ENCODE measurements at places on chromosomes 5 and 9.

DNA sequence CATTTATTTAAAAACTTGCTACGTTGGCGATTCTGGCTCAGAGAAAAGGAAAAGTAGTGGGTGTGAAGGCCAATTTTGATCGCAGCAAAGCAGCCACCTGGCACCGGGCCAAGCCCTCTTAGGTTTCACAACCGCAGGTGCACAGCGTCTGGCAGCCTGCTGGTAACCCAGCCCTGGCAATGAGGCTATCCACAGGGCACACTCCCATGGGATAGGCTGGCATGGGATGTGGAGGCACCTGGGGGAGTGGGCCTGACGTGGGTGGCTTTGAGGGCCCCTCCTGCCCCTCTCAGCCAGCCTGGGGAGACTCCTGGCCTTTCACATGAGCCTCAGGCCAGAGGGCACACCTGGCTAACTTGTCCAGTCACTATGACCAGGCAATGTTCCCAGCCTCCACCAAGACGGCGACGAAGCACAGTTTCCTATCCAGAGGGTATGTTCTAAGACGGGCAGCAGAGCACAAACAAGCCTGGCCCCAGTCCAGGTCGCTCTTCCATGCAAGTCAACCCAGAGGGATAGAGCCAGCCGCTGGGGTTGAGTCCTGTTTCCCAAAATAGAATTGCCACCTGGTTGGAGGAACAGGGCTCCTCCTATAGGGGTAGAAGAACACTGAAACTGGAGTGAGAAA is 19.0 kb downstream of the CMBL start:
- DNase-seq, result peak; percentile 75

DNA sequence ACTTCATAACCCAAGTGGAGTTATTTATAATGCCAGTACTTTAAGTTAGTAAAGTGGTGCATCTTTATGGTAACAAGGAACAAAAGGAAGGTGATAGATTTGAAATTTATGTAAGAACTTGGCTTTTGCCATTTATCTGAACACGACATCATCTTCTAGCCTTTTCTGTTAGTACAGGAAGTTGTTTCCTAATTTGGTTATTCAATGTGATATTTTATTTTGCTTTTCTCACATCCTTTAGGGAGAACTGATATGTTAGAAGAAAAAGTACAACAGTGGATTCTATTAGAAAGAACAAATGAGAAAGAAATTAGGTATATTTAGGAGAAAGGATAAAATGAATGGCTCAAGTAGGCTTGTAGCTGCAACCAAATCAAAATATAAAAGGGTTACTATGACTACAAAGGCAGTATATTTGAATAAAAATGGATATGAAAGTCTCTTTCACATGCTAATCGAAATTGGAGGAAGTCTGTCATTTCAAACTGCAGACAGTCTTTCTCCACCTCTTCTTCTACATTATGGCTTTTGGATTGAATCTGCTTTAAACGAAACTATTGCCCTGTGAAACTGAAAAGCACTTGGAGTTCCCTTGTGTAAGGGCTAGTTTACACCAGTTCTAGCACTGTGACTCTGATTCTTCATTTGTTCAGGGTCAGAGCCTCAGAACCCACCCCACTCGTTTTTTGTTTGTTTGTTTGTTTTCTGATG is 18.5 kb upstream of the SLC24A2 start:
- no peak for DNase-seq

DNA sequence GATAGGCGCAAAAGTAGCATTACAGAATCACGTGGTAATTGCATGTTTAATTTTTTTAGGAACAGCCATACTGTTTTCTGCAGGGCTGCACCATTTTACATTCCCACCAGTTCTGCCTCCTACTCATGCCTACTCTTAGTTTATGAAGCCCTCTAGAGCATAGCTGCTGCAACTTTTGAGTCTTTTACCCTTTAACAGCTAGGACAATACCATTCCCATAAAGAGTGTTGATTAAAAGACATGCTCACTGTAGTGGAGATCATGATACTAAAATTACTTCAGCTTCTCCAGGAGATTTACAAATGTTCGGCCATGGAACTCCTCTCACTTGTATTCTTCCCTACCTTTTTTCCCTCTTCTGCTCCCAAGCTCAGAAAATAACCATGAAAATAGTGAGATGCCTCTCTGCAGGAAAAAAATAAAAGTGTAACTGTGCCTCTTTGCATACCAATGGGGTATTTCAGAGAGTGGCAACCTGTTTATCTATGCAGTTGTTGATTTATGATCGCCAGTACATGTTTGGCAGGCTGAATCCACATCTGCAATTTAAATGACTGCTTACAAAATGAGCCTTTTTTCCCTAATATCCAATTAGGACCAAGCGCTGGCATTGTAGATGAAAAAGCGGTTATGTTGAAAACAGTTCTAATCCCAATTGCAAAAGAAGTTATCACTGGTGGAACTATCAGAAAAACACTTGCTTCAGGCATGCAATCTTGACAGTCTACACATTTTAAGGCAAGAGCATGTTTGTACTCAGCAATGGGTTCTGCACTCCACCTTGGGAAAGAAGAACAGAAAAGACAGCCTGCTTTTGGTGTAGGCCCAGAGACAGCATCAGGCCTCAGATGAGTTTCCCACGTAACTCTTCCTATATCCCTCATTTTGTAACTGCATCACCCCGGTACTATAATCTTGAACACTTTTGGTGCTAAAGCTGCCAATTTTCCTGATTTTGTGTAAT is 131.1 kb downstream of the ADAMTSL1 start:
- no peak for DNase-seq

DNA sequence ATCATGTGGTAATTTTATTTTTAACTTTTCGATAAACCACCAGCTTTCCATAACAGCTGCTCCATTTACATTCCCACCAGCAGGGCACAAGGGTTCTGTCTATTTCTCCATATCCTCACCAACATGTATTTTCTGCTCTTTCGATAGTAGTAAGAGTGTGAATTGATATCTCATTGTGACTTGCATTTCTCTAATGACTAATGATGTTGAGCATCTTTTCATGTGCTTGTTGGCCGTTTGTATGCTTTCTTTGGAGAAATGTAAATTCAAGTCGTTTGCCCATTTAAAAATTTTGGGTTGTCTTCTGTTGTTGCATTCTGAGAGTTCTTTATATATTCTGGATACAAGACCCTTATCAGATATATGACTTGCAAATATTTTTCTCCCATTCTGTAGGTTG is 45.9 kb downstream of the PSD2 start:
- DNase-seq, result no peak

DNA sequence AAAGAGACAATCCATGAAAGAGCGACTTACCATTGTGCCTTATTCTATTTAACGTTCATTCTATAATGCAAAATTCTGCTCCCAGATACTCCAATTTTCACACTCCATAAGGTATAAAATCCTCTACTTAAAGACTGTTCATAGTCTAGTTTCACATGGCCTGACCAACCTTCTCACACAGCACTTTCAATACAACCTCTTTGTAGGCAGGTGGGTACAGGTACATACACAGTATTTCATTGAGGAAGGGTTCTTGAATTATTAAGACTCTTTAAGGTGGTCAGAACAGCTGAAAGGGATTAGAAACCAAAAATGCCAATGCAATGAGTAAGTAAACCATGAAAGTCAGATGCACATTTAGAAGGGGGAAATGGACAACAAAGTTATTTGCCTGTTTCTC is 352.0 kb downstream of the PARP8 start:
- no peak for DNase-seq

- DNase-seq, result peak; percentile 18
These were observed 6.5 kb upstream of the C9 start for GRCh38 chr5:39370555-39371366.

DNA sequence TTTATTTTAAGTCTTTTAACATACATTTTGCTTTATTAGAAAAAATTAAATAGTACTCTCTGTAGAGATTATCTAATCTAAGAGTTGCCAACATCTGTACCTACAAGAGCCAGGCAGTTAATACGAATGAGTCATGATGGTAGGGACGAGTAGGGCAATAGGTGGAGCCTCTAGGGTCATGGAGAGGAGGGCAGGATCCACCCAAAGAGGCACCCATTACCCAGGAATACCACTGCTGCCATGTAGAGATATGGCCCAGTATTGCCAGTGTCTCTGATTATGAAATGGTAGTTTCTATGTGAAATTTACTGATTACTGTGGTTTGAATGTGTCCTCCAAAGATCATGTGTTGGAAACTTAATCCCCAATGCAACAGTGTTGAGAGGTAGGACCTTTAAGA is 170.4 kb downstream of the PIK3R1 start:
- peak; percentile 87 for DNase-seq

DNA sequence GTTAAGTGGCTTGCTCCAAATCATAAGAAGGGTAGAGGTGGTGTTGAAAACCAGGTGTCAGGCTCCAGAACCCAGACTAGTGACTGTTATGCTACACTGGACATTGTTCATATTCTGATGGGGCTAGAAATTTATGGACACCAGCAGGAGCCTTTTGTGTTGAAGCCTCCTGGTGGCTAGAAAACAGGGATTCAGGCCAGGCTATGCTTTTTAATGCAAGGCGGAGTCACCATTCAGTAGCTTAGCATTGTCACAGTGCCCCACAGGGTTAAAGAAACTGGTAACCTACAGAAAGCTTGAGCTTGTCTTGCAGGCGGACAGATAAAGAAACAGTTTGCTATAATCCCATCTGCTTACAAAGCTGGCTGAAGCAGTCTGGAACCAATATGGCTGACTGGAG is 23.0 kb upstream of the GOLM1 start:
- peak; percentile 30 for DNase-seq

DNA sequence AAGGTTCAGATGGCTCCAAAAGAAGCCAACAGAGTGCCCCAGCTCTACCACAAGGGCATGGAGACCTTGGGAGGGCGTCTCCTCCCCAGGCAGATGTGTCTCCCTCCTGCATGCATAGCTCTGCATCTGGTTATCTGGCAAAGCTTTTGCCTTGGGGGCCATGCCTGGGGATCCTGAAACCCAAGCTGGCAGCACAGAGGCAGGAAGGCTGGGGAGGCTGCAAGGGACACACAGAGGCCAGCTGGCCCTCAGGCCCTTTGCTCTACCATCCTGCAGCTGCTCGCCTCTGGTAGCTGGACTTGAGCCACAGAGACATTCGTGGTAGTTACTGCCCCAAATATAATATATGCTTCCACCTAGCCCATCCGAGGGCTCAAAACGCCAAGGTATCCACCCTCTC is 3.9 kb downstream of the SEPTIN8 start:
- no peak for DNase-seq

- no peak for DNase-seq
These were observed 329.3 kb downstream of the ENC1 start for GRCh38 chr5:74310997-74311930.

DNA sequence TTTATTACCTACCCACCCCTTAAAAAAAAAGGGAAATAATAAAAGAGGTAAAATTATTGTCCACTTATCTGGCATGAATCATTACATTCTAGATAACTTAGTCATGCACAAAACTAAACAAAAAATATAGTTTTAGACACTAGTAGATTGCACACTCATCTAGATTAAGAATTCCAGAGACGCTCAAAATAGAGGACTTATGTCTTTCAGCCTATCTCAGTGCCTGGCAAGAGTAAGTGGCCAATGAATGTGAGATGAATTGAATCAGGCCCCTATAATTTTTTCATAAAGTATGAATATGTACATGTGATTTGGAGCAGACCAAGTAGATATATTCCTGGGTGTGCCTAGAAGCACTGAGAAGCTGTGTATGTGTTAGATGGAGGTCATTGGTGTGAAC is 2.0 kb upstream of the RXFP3 start:
- DNase-seq, result no peak

GRCh38 chr9:16656432-16657169 is 213.9 kb downstream of the BNC2 start:
- no peak for DNase-seq

DNA sequence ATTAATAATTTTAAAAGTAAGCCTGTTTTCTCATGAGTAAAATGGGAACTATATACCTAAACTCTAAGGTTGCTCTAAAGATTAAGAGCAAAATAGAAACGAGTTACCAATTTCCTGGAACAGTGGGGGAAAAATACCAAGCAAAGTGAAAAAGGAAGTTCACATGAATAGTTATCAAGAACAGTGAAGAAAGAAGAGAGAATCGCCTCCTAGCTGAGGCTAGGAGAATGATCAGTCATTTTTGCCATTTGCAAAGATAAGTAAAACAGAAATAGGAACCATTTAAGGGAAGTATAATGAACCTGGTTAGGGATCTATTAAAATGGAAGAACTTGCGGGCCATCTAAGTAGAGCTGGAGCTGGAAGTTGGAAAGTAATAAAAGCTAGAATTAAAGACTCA is 50.7 kb downstream of the P4HA2 start:
- DNase-seq, result peak; percentile 86

GRCh38 chr9:133733796-133734533 is 4.2 kb downstream of the SARDH start:
- DNase-seq, result no peak

GRCh38 chr5:150227036-150227435 is 37.2 kb downstream of the SLC6A7 start:
- peak; percentile 11 for DNase-seq

DNA sequence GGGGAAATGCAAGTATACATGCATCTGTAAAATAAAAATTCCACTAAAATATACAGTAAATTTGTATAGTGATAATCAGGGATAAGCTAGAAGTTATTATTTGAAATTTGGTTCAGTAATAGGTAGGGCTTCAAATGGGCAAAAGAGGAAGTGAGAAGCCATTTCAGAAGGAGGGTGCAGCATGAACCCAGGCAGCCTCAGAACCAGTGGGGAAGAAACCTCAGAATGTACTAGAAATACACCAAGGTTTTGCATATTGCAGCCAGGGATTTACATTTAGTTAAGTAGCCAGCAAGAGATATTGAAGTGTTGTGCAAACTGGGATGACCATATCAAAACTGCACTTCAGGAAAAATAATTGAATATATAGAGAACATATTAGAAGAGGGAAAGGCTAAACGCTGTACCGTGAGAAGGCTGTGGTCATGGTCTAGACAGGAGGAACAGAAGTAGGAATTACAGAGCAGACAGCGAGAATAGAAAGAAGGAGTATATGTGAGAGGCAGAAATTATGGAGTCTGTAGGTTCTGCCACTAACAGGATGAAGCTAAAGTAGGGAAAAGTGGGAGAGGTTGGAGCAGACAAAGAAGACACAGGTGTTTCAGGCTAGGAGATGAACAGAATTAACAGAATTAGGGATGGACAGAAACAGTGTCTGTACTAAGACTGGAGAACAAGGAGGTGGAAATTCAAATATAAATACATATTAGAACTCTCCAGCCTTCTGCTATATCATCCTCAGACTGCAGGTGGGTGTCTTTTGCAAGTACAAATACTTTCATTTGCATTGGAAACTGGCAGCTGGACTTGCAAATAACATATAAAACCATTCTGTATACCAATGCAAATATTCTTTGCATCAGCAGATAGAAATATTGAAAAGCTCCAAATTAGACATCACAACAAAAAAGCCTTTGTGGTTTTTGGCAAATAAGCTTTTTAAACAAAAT is 335.6 kb downstream of the ZNF608 start:
- DNase-seq, result peak; percentile 22

GRCh38 chr9:134811079-134811672 is 69.4 kb upstream of the FCN2 start:
- DNase-seq, result no peak

GRCh38 chr5:4050203-4050602 is 454.6 kb downstream of the IRX1 start:
- DNase-seq, result no peak
